ENCODE measurements at places on chromosomes 2 and 18.

DNA sequence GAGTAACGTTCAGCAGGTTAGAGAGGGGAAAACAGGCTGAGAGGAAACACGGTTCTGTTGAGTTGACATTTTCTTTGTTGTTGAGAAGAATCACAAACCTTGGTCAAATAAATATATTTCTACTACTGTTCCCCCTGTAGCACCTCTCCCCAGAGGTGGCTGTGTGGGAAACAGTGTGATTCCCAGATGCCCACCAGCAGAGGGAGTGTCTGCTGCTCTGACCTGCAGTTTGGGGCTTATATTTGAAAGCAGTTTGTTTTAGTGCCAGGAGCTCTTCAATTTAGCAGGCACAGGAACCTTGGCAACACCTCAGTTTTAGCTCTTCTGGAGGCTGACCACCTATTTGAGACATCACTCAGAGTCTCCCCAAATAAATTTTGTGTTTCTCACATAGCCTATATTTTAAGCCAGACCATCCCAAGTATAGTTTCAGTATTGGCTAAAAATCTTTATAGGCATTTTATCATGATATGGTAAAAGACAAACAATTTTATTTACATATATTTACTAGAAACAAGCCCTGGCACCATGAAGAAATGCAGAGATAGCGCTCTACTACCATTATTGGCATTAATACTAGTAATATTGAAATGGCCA is 75.7 kb downstream of the PIK3C3 start:
- DNase-seq: peak; percentile 7
- H3K27ac ChIP-seq: no peak overlapping the region
- no peak overlapping the region for H3K4me3 ChIP-seq
- H3K36me3 ChIP-seq: peaks cover 1% of the 10 kb centered on the region
- no peaks in the 10 kb centered on the region for H3K27me3 ChIP-seq

DNA sequence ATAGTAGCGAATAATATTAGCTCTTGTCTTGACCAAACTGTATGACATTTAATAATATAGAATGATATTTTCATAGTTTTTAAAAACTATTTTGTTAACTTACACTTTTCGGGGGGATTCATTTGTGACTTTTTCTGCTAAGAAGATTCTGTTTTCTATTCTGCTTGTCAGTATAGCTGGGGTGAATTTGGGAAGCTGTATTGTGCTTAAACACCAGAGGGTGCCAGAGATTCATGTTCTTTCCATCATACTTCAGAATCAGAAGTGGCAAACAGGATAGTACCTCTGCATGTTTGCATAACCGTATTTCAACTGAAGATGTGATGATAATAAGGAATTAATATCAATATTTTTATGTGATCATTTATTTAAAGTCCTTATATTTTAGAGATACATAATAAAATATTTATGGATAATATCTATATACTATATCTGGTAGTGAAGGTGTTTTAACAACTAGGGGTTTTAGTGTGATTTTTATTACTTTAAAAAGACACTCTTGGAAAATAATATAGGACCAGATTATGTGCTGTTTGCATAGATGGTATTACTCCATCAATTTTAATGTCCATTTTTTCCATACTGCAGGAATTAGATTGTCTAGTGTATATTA is 81.0 kb downstream of the TAF4B start:
- H3K27ac ChIP-seq: no peak overlapping the region
- H3K36me3 ChIP-seq: no peaks in the 10 kb centered on the region
- H3K4me3 ChIP-seq: no peak overlapping the region
- no peaks in the 10 kb centered on the region for H3K4me1 ChIP-seq

DNA sequence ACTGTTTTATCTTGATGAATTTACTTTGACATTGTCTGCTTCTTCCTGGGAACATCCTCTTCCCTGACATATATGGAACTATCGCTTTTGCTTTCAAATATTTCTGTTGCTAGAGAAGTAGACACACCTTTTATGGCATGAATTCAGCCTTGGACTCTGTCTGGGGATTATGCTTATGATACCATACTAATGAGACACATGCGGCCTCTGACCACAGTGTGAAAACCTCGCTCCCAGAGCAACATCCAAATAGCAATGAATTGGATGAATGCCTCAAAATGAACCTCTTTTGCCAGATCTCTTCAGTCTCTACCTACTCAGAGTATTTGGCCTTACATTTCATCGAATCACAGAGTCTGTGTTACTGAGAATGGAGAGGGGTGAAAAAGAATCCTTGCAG is 70.9 kb downstream of the PIEZO2 start:
- H3K27me3 ChIP-seq: no peaks in the 10 kb centered on the region
- H3K4me3 ChIP-seq: no peak overlapping the region
- DNase-seq: no peak
- no peaks in the 10 kb centered on the region for H3K36me3 ChIP-seq

GRCh38 chr2:80519699-80520291 is 215.2 kb upstream of the LRRTM1 start:
- no peak overlapping the region for H3K27ac ChIP-seq
- H3K4me1 ChIP-seq: no peaks in the 10 kb centered on the region
- H3K4me3 ChIP-seq: no peak overlapping the region
- H3K27me3 ChIP-seq: no peaks in the 10 kb centered on the region
- DNase-seq: no peak

DNA sequence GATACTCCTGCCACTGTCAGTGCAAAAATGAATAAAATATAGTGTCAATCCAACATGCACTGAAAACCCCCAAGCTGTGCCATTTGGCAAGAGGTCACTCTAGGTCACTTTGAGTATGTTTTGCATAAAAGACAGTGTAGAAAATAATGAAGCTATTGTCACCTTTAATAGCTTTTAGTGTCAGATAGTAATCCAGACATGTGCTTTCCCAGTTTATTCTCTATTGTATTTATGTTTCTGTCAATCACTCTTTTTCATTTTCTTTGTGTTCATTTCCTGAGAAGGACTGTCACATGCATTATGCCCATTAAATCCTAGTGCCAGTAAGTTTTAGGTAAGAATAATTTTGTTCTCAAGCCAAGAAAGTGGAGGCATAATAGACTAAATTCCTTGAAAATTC is 1073.9 kb upstream of the CDH2 start:
- H3K27me3 ChIP-seq: no peaks in the 10 kb centered on the region
- DNase-seq: no peak
- H3K4me1 ChIP-seq: peaks cover 3% of the 10 kb centered on the region

DNA sequence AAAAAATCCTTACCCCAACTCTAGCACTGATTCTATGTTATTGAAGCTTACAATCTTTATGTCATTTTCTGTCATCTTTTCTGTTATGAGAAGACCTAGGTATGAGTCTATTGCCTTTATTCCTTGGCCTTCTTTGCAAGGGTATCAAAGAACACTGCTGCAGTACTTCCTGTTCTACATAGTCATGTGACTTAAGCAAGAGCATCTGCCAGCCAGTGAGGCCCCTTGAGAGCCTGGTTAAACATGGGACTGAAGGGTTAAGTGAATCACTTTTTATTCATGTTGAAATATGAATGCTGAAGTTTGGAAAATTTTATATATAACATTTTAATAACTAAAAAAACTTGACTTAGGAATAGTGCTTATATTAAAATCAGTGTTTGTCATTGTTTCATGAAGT is 844 bp upstream of the CPS1 start:
- H3K27ac ChIP-seq: no peak overlapping the region
- DNase-seq: no peak
- H3K4me1 ChIP-seq: no peaks in the 10 kb centered on the region
- no peak overlapping the region for H3K4me3 ChIP-seq
- H3K27me3 ChIP-seq: no peaks in the 10 kb centered on the region
- no peaks in the 10 kb centered on the region for H3K36me3 ChIP-seq
